Activated CD4-positive, alpha-beta T cell treated with anti-CD3 and anti-CD28 coated beads for 36 hours (primary cell): ENCODE measurements at places on chromosomes 12 and 14. TPM values are rescaled to one million over a fixed set of nuclear protein-coding genes. Genes with fewer than 3 reads are reported as not detected.

DNA sequence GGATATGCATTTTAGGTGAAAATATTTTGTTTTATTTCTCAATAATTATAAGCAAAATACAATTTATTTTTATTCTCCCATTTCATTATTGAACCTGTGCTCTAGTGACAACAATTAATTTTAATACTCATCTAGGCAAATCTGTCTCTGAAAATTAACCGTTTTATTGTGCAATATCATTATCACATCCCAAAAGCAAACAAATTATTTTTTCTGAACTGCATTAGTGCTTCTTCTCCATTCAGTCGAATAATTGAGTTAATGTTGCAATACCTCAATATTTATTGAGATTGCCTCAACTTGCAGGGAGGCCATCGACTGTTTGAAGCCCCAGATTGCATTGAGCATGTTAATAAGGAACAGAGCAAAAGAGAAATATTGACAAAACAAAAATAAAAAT, 303.2 kb upstream of the LRFN5 start:
- DNase-seq: no peak

- no peak for DNase-seq
Observed at GRCh38 chr14:104316121-104316722, 177.8 kb downstream of the KIF26A start.

DNA sequence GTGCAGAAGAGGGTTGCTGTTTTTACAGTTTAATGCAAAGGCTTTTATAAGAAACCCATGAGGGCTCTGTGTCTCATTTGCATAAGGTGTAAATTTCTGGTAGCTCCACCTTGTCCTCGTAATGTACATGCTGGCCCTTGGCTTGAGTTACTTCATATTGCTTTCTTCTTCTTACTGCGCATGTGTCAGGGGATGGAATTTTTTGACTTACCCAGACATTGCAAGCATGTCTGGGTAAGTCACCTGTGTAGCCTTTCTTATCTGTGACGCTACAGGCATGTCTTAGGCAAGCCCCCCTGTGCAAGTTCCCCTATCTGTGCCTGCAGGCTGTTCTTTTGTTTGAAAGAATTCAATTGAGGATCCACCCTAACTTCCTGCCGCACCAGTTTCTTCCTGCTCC, 274.2 kb downstream of the ETNK1 start:
- no peak for DNase-seq

- DNase-seq: no peak
Observed at GRCh38 chr12:15205341-15206010, 15.7 kb downstream of the RERG start.

DNA sequence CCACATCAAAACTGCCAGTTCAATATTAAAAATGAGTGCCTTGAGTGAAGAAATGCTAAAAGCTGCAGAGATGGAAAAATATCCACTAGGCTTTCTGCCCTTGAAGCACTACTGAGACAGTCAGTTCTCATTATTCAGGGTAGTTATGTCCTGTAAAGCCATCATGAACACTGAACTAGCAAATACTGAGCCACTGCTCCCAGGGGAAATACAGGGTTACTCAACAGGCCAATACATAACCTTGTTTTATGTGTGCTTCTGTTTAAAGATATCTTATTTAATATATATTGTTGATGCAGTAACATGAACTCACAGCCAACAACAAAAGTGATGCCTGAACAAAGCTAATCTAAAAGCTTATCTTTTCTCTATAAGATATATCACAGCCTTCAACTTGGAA, 3.3 kb downstream of the RAD52 start:
- DNase-seq: no peak

GRCh38 chr12:132064631-132065030, 79.5 kb downstream of the DDX51 start:
- DNase-seq: no peak

DNA sequence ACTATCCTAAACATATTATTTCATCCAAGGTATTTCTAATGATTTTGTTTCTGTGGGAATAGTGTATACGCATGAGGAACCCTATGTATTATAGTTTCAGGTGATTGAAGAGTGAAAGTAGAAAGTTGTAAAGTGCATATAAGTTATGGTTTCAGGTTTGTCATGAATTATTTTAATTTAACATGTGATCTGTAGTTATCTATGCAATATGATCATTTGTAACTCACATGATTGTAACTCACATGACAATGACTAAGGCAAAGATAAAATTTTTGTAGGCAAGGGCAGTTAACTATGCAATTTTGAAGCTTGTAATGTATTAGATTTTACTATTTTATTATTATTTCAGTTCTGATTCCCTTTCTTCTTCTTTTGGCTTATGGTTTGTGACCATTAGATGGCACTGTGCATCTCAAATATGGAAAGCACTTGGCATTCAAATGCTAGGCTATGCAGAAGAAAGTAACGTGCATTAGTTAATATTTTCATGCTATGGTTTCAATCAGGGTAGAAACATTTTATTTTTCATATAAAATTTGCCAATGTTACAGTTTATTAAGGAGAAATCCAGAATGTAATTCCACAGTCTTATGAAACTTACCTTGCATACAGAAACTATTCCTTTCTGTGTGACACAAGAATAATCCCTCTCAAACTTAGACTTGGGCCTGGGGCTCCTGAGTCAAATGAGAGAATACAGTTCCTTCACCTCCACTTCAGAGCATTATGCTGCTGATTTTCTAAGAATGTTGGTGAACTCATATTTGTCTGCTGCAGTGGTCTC, 15.8 kb upstream of the TMEM30B start:
- no peak for DNase-seq

DNA sequence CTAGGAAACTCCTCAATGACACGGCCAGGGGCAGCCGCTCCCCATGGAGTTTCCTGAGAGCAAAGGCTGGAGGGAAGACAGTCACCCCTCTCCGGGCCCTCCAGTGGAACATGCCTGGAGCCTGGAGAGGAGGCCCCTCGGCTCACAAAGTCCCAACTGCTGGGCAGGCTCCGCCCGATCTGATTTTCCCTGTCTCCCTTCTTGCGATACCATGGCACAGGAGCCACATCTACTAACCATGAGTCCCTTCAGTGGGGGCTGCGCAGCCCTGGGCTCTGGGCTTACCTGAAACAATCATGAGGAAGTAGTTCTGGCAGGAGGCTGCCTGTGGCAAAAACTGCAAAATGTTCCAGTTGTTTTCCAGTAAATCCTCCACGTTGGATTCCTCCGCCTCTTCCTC, 15.3 kb downstream of the P2RX2 start:
- DNase-seq: no peak

The DPPA3 gene
- total RNA-seq: not detected
